Prostate gland (tissue), 2 donors: ENCODE measurements at places on chromosomes 2 and 18.

DNA sequence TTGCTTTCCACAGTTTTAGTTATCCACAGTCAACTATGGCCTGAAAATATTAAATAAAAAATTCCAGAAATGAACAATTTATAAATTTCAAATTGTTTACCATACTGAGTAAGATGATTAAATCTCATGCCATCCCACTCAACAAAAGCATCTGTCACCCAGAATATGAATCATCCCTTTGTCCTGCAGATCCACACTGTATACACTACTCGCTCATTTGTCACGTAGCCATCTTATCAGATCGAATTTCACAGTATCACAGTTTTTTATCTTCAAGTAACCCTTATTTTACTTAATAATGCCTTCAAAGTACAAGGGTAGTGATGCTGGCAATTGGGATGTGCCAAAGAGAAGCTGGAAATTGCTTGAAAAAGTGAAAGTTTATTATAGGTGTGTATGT is 291.8 kb upstream of the LRATD1 start:
- DNase-seq: no peak

DNA sequence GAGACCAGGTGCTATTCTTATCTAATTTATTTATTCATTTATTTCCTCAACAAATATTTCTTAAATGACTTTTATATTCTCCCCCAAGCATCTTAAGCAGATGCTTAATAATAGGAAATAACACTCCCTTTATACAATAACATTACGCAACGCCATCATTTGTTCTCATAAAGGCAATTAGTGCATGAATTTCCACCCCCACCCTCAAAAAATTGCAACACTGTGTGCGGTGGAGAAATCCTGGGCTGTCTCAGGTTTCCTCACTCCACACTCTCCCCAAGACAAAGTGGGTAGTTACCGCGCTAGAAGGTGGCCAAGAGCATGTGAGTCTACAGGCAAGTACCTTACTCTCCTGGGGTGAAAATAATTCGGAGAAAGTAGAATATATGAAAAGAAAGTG is 37.0 kb upstream of the CTDP1 start:
- DNase-seq: no peak

GRCh38 chr2:235618039-235618438 is 124.2 kb downstream of the AGAP1 start:
- DNase-seq: no peak

GRCh38 chr2:190882411-190882766 is 1.8 kb downstream of the GLS start:
- DNase-seq: no peak

GRCh38 chr18:25759111-25759510 is 331.3 kb downstream of the SS18 start:
- DNase-seq: no peak
